ENCODE measurements at places on chromosomes 1 and 21.
A peak's percentile ranks its signal among the peaks of the same experiment; 100 is the strongest.

- DNase-seq = no peak
Measured at GRCh38 chr1:57082711-57083439, 117.1 kb upstream of the C8B start.

- DNase-seq = no peak
Measured at GRCh38 chr1:93437976-93438605, 9.8 kb upstream of the FNBP1L start.

DNA sequence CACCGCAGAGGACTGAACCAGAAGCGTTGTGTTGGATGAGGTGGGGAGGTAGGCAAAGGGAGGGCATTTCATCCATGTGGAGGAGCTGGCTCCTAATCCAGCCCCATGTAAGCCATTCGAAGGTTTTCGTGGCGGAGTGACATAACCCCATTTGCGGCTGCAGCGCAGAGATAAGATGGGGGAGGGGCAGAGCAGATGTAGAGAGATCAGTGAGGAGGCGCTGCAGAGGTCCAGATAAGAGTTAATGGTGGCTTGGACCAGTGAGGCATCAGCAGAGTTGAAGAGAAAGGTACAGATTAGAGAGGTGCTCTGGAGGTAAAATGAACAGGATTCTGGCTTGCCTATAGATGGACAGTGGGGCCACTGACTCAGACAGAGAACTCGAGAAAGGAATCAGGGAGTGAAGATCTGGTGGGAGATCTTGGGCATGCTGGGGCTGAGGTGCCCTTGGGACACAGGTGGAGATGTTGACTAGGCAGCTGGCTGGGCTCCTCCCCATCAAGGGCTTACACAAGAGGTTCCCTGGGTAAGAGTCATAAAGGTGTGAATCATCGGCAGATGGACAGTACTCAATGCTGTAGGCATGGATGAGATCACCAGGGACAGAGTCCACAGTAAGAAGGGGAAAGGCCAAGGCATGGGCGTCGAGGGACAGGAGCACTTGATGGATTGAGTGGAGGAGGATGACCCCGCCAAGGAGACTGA lies 7.8 kb upstream of the PTPRF start:
- DNase-seq = no peak

DNA sequence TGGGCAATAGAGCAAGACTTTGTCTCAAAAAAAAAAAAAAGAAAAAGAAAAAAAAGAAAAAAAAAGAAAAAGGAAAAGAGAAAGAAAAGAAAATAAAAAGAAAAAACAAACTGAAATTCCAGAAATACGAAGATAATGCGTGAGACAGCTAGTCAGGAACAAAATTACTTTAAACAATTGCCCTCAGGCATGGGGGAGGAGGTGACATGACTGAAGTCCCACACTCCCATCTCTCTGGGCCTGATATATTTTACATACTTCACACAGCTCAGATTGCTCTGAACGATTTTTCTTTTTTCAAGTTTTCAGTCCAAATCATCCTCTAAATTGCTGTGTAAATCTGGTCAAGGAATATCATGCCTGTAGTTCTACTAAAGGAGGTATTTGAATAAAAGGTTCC lies 409.5 kb upstream of the DEPDC1 start:
- no peak for DNase-seq

DNA sequence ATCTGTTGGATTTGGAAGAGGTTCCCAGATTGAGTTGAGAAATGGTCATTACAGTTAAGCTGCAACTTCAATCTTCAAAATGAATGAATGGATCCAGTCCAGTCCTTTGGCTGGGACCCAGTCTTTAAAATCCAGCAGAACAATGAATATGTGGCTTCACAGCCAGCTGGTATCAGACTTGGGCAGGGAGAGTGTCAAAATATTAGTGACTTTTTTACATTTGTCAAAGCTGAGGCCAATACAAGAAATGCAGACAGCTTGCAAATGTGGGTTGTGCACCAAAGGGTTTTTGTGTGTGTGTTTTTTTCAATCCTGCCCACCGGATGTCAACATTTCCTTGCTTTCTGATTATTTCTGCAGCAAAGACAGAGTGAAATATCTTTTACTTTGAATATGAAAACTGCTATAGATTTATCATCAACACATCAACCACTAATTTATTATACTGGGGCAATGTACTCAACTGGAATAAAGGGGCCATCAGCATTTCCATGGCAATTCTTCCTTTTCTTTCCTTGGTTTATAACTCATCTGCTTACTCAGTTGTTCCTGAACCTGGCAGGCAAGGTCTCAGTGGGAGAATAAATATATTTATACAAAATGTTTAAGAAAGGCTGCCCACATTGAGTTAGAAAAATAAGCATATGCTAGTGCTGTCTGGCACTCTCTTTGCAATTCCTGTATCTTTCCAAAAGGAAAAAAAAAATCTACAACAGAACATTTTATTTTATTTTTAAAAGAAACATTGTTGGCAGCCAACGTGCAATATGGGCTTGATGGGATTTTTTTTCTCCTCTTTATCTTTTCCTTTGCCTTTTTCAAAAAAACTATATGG lies 491.6 kb upstream of the C1orf87 start:
- DNase-seq = no peak

GRCh38 chr1:66237042-66237441 lies 296.9 kb upstream of the SGIP1 start:
- no peak for DNase-seq

GRCh38 chr1:206686478-206687249 lies 2.0 kb downstream of the MAPKAPK2 start:
- DNase-seq = peak; percentile 32

DNA sequence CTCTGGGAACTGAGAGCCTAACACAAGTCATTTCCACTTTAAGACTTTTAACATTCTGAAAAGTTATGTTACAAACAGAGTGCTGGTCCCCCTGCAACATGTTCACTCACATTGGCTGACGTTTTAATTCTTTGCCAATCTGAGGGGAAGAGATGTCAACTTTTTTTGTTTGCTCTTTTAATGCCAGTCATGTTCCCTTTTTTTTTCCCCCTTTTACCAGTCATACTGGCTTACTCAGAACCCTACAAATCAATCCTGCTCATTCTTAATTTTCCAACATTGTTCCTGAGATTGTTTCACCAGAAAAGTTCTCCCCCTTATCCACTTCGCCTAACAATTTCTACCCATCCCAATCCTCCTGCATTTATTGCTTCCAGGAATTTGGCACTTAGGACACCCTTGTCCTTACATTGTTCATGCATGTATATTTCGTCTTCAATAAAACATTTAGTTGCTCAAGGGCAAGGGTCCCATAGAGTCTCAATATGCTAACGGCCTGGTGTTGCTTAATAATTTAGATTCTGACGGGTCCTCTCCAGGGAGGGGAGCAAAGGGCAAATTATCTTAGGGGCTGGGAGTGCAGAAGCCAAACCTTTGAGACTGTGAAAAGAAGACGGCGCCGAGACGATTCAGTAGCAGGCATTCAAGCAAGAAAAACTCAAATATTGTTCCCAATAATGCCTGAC lies 624 bp upstream of the CR1L start:
- DNase-seq = no peak

GRCh38 chr1:111801071-111801850 lies 45.6 kb downstream of the DDX20 start:
- DNase-seq = no peak

- no peak for DNase-seq
Measured at GRCh38 chr1:228842094-228842775, 107.0 kb downstream of the RHOU start.

DNA sequence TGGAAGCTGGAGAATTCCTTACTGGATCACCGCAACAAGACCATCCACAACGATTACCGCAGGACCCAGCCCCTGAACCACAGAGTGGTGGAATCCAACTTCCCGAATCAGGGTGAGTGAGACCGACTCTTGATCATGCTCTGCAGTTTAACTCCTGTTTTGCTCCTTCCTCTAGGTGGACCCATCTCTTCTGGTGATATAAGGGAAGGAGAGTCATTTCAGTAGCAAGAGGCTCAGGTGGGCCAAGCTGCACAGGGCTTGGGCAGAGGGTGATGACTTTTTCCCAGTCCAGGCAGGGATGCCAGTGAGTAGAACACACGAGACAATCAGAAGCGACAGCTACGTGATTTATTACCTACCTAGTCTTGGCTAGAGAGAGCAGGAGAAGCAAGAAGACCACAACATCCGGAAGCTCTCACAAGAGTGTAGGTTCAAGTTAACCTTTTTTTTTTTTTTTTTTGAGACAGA lies 25.2 kb downstream of the CA6 start:
- DNase-seq = peak; percentile 57

DNA sequence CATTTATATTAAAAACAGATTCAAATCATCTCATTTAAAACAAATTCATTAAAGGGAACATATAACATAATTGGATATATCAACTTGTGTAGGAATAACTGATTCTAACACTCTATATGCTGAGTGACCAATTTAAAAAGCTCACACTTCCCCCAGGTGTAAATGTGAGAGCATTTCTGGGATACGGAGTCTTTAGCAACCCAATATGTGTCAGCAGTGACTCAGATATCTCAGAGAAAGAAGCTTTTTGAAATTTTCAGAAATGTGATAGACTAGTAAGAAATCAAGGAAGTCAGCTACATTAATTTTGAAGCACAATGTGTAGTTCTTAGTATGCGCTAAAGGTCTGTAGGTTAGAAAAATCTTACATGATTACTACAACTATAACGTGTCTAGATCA lies 87.9 kb upstream of the SERTAD4 start:
- no peak for DNase-seq
